ENCODE measurements at places on chromosomes 5 and 9.

- no peak for DNase-seq
Observed at GRCh38 chr9:121738968-121739367, 87.5 kb downstream of the DAB2IP start.

- no peak for DNase-seq
Observed at GRCh38 chr5:11130131-11130530, 369.1 kb upstream of the DAP start.

DNA sequence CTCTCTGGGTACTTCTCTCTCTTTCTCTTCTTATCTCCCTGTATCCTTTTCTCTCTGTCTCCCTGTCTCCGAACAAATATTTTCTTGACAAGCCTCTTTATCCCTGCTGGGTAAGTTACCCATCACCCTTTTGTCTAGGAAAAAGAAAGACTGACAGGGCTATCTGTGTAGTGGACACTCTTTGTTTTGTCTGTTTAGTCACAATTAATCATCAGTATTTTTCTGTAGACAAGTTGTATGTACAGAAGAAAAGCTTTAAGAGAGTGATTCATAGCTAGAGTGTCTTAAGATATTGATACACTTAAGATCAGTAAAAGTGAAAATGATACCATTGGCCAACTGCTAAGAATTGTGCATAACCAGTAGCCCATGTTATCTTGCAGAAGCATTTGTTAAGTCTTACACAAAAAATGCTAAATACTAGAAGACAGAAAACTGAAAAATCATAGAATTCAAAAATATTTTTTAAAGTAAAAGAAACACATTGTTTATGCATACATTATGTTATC is 1043.8 kb upstream of the EDIL3 start:
- DNase-seq = no peak

DNA sequence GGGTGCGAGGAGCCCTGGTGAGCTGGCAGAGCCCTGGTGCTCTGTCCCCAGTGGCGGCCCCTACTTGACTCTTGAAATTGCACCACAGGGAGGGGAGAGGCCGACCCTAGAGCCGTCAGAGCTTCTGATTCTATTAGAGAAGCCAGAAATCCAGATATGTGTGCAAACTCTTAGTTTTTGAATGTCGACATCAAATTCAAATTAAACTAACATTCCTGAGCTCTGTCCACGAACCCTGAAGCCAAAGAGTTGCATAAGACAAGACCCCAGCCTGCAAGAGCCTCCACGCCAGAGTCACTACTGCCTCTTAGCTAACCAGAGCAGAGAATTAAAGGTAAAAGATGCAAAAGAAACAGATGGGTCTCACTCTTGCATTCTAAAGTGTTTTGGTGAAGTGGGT is 29.8 kb upstream of the MSX2 start:
- DNase-seq = no peak

DNA sequence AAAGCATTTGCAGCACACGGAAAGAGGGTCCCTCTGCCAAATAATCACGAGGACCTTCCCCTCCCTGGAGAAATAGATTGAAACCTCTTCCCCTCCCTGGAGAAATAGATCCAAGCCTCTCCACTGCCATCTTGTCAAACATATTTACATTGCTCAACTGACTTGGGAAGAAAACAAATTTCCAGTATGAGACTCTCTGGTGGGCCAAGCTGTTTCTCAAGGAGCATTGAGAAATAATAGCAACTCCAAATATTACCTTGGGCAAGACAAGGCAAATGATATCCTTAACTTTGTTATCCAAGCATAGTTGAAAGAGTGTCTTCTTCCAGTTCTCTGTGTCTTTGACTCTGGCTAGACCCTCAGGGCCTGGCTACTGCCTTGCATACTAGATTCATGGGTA is 45.2 kb upstream of the PALM2AKAP2 start:
- no peak for DNase-seq

DNA sequence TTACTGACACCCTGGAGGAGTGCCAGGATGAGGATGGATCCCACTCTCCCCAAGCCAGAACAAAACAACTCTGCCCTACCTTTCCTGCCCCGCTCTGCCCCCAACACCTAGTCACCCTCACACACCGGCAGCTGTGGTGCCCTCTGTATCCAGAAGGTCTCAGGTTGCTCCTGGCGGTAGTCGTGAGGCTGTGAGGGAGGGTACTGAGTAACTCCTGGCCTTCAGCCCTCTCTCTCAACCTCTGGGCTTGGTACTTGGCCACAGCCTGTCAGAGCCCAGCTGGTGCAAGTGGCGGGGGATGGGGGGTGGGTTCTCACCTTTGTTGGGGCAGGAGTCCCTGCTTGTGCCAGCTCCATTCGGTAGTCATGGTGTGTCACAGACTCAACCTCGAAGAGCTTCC is 1.9 kb downstream of the SPAG8 start:
- DNase-seq = no peak

DNA sequence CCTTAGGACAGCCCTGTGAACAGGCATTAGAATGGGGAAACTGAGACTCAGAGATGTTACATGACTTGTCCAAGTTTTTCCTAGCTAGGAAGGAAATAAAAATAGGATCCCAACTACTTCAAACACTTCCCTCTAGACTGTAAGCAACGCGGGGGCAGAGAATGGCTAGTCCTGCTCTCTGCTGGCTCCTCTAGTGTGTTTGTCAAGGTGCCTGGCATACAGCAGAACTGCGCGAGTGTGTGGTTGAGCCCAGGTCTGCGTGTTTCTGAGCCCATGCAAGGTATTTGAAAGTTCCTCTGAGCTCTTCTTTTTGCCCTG is 152.5 kb downstream of the MACROH2A1 start:
- DNase-seq = no peak

GRCh38 chr5:58076483-58077257 is 383.2 kb downstream of the PLK2 start:
- no peak for DNase-seq

GRCh38 chr9:26205261-26205660 is 527.0 kb upstream of the TUSC1 start:
- no peak for DNase-seq

DNA sequence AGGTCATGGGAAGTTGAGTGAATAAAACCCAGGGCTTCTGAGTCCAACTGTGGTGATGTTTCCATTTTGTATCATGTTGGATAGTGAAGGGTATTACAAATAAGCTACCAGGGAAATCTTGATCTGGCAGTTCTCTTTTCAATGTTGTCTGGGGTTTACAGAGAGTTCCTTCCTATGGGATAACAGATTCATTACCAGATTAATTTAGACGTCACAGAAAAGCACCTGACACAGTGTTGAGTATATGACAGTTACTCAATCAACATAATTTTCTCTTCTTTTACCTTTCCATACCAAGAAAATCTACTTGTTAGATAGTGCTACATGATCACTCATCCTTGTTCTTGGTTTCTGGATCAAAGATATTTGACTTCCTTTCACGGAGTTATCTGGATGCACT is 270.9 kb downstream of the ACTL7B start:
- DNase-seq = no peak

DNA sequence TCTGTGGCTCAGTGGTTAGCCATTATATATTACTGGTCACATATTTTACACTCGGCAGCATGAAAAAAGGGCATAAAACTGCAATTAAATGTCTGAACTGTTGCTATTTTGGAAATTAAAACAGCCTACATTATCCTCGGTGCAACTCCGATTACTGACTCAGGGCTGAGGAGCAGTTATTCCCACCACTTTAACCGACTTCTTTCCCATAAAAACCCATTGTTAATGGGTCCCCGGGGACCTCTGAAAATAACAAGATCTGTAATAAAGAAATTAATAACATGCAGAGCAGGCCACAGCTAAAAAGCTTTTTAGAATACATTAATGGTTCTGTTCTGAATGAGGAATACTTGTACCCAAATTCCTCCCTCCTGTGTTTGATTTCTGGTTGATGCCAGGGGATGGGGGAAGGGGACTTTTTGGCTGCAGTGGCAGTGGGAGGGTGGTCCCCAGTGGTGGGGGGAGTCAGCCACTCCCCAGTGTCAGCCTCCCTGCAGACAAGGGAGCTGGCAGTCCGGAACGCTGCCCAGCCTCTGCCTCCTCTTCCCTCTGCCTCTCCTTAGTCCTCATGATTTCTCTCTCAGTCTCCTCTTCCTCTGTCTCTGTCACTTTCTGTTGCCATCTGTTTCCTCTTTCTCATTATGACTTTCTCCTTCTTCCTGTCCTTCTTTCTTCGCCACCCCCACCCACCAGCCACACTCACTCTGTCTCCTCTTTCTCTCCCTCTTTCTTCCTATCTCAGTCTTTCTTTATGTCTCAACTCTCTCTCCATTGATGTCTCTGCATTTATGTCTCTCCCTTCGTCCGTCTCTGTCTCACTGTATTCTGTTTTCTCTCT is 59.0 kb upstream of the ZBTB43 start:
- peak; percentile 14 for DNase-seq

DNA sequence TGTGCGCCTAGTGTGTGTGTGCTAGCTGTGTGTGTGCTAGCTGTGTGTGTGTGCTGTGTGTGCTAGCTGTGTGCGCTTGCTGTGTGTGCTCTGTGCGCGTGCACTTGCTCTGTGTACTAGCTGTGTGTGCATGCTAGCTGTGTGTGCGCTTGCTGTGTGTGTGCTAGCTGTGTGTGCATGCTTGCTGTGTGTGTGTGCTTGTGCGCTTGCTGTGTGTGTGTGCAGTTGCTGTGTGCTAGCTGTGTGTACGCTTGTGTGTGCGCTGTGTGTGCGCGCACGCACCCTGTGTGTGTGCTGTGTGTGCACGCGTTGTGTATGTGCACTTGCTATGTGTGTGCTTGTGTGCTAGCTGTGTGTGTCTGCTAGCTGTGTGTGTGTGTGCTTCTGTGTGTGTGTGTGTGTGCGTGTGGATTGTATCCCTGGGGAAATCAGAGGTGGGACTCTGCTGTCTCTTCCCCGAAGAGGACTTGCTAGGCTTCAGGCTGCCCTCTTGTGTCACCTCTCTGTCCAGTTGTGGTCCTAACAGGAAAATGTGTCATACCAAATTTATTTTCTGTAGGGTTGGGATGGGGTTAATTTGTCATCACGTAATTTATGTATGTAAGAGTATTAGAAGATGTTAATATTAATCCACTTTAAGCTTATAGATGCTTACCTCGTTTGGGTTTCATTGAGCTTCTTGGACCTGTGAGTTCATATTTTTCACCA is 38.9 kb downstream of the TPPP start:
- no peak for DNase-seq

DNA sequence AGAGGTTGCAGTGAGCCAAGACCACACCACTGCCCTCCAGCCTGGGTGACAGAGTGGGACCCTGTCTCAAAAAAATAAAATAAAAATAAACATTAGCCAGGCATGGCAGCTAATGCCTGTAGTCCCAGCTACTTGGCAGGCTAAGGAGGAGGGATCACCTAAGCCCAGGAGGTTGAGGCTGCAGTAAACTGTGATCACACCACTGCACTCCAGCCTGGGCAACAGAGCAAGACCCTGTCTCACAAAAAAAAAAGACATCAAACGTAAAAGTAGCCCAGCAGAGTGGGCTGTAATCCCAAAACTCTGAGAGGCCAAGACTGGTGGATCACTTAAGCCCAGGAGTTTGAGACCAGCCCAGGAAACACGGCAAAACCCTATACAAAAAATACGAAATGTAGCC is 19.0 kb downstream of the UIMC1 start:
- DNase-seq = no peak

DNA sequence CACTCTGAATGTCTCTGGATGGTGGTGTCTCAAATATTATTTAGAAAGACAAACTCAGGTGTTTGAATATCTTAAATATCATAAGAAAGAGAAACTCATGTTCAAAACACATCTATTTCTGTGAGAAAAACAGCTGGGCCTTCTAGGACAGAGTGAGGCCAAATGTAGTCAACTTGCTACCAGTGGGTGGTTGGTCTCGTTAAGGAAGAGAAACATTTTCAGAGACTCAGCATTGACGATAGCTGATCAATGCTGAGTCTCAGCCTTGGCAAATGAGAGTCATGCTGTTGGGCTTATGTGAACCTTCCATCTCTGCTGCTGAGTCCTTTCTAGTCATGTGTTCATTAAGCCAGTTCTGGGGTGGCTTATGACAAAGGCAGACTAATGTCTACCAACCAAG is 418.0 kb downstream of the CETN3 start:
- no peak for DNase-seq

- no peak for DNase-seq
Observed at GRCh38 chr9:85212887-85213286, 528.9 kb downstream of the AGTPBP1 start.

DNA sequence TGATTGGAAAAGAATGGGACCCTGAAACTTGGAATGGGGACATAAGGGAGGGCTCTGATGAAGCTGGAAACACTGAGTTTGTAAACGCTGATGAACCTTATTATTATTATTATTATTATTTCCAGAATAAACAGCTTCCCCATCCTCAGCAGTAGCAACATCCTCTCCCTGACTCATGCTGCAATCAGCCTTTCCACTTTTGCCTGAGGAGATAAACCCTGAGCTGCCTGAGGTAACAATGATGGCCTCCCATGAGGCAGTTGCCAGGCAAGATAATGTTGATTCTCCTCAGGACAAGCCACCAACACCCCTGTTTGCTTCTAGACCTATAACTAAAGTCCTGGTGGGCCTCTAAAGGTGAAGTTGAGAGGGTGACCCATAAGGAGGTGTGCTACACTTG is 139.2 kb upstream of the ATP10B start:
- DNase-seq = no peak

- no peak for DNase-seq
Observed at GRCh38 chr5:106142116-106142515, 1528.6 kb downstream of the EFNA5 start.

GRCh38 chr5:111847052-111847925 is 90.3 kb upstream of the NREP start:
- DNase-seq = no peak

DNA sequence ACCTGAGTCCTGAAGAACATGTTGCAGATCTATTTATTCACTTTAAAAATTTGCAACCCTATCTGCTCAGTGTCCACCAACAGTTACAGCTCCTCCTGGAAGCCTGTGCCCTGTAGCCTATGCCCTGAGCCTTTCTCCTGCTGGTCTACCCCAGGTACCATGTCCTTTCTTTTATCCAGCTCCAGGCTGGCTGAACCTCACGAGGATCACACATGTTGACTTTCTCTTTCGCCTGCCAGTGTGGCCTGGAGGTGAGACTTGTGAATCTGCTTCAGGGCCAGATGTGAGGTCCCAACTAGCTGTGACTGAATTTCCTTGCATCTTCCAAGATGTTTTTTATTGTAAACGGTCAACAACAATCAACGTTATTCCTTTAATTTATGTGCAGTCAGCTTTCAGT is 70.7 kb downstream of the GDNF start:
- DNase-seq = no peak

DNA sequence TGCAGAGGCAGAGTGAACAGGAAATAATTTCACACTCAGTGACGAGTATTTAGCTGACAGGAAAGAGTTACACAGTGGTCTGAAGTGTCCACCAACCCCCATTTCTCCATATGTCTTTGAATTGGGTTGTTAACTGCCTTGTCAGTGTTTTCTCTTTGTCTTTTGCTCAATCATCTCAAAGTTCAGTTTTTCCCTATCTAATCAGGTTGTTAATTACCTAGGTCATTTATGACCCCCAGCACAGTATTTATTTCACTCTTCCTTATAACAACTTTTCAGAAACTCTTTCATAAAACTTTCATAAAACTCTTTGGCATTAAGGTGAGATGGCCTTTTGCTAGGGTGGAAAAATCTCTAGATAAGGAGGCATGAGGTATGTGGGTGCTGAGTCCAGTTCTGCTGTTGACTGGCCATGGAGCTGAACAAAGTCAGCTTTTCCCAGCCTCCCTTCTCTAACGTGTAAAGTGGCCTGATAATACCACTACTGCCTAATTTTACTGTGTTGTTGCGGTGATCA is 5.2 kb upstream of the ALDOB start:
- no peak for DNase-seq
